ENCODE measurements at places on chromosomes 12 and 14.

DNA sequence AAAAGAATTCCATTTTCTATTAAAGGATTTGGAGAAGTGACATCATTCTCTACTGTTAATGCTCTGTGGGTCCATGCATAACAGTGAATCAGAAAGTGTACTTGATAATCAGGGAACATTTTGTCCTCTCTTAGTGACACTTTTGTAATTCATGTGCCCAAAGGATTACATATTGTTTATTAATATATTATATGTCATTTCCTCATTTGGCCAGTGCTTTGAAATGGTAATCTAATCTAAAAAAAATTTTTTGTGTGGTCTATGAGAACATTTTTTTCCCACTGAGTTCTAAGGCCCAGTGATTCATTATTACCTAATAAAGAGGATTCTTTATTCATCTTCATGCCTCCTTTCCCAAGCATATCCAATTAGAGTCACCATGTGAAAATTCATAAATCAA is 79.7 kb upstream of the MYF6 start:
- no peak for DNase-seq

GRCh38 chr14:30621354-30621939 is 672 bp upstream of the SCFD1 start:
- DNase-seq = peak; percentile 39

- DNase-seq = no peak
Measured at GRCh38 chr12:93319523-93320050, 58.1 kb upstream of the NUDT4 start.

- DNase-seq = no peak
Measured at GRCh38 chr14:64746298-64747250, 42.4 kb downstream of the PLEKHG3 start.

DNA sequence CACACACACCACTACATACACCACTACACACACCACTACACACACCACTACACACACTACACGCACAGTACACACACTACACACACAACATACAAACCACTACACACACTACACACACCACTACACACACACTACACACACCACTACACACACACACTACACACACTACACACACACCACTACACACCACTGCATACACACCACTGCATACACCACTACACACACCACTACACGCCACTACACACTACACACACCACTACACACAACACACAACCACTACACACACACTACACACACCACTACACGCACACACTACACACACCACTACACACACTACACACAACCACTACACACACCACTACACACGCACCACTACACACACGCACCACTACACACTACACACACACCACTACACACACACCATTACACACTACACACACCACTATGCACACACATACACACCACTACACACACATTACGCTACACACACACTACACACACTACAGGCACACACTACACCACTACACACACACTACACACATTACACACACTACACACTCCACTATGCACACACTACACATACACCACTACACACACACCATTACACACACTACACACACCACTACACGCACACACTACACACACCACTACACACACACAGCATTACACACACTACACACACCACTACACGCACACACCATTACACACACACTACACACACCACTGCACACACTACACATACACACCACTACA is 12.5 kb downstream of the NOC4L start:
- DNase-seq = no peak

DNA sequence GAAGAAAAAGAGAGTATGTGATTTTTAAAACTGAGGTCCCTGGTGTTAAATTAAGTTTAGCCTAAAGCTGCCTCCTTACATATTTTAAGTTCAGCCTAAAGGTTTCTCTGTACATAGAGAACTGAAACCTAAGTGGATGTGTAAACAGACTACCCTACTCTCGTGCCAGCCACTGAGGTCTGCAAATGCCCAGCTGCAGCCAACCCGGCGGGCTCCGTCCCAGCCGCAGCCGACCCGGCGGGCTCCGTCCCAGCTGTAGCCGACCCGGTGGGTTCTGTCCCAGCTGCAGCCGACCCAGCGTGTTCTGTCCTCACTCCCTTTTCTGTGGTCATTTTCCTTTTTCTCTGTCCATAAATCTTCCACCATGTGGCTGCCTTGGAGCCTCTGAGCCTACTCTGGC is 97.2 kb upstream of the SFSWAP start:
- DNase-seq = no peak

GRCh38 chr14:69643430-69644200 is 32.2 kb downstream of the SUSD6 start:
- peak; percentile 77 for DNase-seq

DNA sequence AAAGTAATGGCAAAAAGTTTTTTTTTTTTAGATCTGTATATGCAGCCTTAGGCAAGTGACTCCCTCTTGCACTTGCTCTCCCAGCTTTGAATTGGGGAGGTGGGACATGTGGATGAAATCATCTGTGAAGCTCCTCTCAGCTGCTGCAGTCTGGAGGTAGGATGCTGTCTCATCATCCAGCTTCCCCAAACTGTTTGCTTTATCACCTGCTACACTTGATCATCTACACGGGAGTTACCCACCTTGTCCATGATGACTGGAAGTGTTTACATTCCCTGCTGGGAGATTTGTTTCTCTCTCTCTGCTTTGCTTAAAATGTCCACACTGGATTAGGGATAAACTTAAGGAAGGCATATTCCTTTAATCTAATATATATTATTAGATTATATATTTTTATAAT is 8.5 kb upstream of the FGF23 start:
- DNase-seq = no peak

- DNase-seq = no peak
Measured at GRCh38 chr12:28191051-28192048, 1.1 kb downstream of the CCDC91 start.

DNA sequence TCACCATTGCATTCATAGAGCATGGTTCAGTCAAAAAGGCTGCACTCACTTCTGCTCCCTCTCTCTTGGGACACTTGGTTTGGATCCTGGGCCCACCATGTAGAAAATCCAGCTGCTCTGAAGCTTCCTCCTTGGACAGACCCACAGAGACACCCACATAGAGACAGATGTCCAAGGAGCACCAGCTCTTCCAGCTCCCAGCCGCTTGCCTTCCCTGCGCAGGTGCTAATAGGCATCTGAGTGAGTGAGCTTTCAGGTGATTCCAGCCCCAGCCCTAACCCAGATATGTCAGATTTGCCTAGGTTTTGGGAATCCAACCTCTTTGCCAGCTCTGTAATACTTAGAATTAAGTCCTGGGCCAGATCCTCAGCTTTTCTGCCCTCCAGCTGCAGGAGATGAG is 38.6 kb downstream of the DLK1 start:
- no peak for DNase-seq

DNA sequence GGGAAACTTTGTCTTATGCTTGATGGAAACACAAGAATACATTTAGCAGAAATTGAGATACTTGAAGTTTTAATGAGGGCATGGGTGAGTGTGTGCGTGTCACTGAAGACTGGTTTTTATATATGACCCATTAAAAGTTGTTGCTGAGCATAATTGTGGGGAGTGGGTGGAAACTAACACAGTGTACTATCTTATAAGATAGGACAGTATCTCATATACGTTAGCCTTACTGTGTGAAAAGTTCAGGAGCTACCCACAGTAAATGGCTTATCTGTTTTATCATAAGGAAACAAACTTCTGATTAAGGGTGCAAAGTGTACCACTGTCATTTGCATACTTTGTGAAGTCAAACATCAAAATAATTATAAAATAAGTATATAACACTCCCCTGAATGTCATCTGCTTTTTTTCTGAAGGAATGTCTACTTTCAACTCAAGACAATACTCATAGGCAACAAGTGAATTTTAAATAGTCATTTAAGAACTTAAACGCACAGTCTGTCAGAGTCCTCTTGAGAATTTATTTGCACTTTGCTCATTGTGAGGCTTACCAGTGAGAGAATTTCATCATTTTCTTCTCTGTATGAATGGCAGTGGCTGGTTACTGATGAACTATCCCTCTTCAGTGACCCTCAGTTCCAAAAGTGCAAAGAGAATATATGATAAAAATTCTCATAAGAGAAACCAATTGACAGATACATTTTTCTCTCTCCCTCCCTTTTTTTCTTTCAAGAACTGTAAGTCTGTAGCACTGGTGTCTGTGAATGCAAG is 4.2 kb downstream of the PDE3A start:
- no peak for DNase-seq

DNA sequence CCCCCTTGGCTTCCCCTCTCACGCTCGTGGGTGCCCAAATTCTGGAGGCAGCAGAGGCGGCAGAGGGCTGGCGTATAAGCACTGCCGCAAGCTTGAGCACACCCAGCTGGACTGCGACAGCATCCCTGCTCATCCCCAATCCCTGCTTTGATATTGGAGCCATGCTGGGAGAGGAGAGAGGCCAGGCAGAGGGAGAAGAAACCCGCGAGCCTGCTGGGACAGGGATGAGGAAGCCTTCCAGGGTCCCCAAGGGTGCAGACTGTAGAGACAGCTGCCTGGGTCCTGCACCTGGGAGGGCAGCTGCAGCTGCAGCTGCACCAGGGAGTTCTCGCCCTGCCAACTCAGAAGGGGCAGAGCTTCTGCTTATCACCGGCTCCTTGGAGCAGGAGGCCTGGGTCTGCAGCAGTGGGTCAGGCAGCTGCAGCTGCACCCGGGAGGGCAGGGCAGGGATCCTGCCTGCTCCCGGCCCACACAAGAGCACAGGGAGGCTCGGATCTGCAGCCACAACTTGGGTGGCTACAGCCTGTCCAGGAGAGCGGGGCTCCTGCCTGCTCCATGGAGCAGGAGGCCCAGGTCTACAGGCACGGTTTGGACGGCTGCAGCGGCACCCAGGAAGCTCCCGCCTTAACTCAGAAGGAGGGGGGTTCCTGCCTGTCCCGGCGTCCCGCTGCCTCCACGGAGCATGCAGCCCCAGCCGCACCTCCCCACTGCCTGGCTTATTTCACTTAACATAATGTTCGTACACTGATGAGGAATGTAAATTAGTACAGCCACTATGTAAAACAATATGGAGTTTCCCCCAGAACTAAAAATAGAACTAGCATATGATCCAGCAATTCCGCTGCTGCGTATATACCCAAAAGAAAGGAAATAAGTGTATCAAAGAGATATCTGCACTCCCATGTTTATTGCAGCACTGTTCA is 60.4 kb upstream of the SGPP1 start:
- DNase-seq = no peak

GRCh38 chr14:89493877-89494634 is 77.0 kb upstream of the FOXN3 start:
- DNase-seq = peak; percentile 5

DNA sequence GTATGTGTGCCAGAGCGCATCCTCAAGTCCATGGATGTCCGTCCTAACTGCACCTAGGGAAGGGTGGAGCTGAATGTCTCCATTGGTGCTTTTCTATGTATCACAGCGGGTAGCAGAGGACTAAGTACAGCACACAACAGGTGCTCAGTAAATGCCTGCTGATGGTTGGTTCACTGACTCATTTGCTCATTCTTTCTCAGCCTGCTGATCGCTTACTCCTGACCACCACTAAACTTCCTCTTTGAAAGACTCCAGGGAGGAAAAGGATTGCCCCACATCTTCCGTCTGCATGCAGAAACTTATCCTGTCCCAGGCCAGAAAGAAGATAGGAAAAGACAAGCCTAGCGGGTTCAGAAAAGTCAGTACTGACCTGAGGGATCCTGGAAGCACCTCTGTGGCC is 66.3 kb downstream of the B4GALNT3 start:
- no peak for DNase-seq

- DNase-seq = no peak
Measured at GRCh38 chr12:13186302-13186701, 10.2 kb upstream of the EMP1 start.

DNA sequence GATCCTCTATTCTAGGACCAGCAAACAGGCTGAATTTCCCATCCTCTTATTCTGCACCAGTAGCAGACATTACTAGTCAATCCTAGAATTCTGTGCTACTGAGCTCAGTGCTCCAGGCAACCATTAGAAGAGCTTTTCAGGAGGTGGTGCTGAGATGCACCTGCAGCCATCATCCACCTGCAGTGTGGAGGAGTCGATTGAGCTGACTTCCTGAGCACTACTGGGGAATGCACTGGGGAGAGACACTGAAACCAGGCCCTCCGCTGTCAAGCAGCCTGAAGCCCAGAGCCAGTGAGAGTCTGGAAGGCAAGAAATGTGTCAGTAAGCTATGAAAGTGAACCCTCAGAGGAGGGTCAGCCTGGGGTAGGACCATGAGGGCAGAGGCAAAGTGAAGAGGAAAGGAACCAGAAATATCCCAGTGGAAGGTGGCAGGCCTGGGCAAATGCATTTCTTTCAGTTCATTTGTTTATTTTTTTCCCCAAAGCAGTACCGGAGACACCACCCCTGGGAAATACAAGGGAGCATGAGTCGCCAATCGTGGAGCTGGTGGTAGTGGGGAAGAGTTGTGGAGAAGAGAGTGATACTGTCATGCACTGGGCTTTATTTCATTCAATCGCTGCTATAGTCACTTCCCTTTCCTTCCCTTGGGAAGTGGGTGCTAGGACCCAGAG is 23.0 kb upstream of the SERPINA4 start:
- no peak for DNase-seq

DNA sequence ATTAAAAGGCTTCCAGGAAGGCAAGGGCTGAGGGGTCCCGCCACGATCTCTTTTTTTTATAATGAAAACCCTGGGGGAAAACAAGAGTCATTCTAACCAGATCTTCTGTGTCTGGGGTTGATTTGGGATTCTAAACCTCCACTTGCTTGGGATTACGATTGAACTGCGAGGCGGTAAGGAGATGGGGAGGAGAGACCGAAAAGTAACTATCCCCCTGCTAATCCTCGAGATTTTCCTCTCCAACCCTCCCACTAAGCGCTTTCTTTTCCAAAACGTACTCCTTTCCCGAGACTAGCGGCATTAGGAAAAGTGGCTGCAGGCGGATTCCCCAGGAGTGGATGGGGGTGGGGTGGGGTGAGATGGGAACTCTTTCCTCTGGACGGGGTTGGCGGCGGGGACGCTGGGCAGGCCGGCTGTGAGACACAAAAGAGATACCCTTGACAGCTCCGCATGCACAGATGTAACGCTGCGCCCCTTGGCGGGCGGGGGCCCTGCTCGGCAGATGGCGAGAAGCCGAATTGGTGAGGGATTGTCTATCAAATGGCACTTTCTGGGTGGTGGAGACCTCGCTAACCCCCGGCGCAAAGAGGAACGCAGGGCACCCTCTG is 830 bp upstream of the SRRM4 start:
- DNase-seq = no peak

- no peak for DNase-seq
Measured at GRCh38 chr12:85559536-85559935, 276.7 kb downstream of the RASSF9 start.

GRCh38 chr14:72888192-72888591 is 5.7 kb downstream of the DPF3 start:
- DNase-seq = no peak

- no peak for DNase-seq
Measured at GRCh38 chr12:117370588-117370987, 9.2 kb upstream of the NOS1 start.
